Activated naive CD8-positive, alpha-beta T cell treated with anti-CD3 and anti-CD28 coated beads, Interleukin-2, amount 10 ng/mL, durations not matched to agents 7 days and 5 days (primary cell): ENCODE measurements at places on chromosomes 16 and 17.

DNA sequence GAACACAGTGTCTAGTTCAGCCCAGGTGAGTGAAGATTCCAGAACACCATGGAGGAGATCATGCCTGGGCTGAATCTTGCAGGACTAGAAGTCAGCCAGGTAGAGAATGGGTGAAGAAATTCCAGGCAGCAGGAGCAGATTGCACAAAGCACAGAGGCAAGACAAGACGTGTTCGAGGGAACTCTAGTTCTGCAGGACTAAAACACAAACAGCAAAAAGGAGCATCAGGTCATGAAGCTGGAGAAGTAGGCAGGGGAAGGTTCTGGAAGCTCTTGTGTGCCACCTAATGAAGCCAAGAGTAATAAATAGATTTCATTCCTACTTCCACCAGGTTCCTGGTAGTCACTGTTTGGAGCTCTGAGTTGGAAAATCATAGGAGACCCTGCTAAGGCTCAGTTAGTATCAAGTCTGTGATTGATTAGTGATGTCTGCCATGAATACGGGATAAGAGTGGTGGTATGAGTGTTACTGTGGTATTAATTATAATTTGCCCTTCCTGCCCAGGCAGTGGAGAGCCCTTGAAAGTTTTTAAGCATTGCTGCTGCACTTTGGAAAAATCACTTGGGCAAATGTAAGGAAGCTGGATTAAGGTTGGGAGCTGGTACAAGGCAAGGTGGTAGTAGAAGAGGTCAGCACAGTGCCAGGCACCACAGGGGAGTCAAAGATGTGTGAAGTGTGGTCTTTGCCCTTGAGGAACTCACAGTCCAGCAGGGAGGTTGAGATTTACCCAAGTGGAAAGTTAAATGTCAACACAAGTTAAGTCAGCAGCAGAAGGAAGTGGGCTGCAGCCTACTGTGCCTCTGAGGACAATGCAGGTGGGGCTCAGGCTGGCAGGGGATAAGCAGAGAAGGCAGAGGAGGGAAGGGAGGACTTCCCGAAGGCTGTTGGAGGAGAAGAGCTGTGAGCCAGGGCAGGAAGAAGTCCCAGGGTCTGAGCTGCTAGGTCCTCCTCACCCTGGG lies 13.5 kb upstream of the FOXN1 start:
- DNase-seq = no peak

GRCh38 chr16:35560637-35560984 lies 2101.2 kb downstream of the TP53TG3F start:
- no peak for DNase-seq

DNA sequence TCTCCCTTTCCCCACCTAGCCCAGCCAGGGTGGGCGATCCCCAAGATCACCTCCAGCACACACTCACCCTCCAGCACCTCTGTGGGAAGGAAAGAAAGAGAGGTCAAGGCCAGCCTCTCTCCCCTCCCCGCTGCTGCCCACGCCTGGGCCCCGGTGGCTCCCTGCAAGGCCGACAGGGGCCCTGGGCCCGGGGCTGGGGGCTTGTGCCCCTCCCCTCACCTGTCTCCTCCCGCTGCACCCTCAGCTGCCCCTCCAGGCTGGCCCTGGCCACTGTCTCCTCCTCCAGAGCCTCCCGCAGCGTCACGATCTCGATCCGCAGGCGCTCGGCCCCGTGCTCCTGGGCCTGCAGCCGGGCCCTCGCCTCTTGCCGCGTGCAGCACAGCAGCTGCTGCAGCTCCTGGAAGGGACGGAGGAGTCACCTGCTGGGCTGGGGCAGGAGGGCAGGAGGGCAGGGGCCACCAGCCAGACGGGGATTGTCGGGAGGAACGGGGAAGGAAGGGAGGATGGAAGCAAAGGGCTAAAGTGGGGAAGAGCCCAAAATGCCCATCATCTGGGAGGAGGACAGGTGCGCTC lies 19.2 kb downstream of the RABEP2 start:
- DNase-seq = no peak

DNA sequence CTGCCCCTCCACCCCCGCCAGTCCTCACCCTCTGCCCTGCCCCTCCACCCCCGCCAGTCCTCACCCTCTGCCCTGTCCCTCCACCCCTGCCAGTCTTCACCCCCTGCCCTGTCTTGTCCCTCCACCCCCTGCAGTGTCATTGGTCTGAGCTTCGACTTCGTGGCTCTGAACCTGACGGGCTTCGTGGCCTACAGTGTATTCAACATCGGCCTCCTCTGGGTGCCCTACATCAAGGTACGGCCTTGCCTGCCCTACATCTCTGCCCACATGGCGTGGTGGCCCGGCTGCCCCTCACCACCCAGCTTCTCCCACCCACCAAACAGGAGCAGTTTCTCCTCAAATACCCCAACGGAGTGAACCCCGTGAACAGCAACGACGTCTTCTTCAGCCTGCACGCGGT lies 12.0 kb downstream of the TAX1BP3 start:
- no peak for DNase-seq

DNA sequence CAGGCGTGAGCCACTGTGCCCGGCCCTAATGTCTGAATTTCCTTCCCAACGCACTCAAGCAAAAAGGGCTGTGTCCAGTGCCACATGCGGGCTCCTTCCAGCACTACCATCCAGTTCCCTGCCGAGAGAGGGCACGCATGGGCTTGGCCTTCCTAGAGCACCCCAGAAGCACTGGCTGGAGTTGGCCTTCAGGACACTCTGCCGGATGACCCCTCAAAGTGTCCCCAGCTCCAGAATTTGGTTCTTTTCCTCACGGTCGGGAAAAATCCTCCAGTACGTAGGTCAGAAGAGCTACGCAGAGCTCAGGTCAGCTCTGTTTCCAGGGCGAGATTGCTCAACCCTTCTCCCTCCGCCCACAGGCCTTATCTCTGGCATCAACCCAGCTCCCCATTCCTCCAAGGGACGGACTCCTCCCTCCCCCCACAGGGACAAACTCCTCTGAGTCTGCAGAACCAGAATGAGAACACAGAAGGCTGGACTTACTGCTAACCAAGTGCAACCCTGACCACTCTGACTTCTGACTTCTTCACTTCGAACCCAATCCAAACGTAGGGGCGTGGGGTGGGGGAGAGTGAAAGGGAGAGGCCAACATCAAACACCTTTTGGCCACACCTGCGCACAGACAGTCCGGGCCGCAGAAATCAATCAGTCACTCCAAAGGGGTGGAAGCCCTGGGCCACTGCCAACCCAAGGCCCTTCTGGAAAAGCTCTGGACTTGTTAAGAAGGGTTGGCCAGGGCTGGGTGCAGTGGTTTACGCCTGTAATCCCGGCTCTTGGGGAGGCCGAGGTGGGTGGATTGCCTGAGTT lies 3.6 kb downstream of the CDC42EP4 start:
- no peak for DNase-seq

GRCh38 chr16:85146922-85147651 lies 34.8 kb upstream of the CIBAR2 start:
- no peak for DNase-seq

GRCh38 chr16:24668481-24669061 lies 60.9 kb upstream of the TNRC6A start:
- DNase-seq = no peak

- DNase-seq = no peak
Measured at GRCh38 chr16:4334724-4335495, 16.2 kb downstream of the PAM16 start.

- DNase-seq = no peak
Measured at GRCh38 chr17:82035956-82036633, 1.4 kb downstream of the DCXR start.

- no peak for DNase-seq
Measured at GRCh38 chr17:79401704-79402674, 208.9 kb downstream of the RBFOX3 start.

DNA sequence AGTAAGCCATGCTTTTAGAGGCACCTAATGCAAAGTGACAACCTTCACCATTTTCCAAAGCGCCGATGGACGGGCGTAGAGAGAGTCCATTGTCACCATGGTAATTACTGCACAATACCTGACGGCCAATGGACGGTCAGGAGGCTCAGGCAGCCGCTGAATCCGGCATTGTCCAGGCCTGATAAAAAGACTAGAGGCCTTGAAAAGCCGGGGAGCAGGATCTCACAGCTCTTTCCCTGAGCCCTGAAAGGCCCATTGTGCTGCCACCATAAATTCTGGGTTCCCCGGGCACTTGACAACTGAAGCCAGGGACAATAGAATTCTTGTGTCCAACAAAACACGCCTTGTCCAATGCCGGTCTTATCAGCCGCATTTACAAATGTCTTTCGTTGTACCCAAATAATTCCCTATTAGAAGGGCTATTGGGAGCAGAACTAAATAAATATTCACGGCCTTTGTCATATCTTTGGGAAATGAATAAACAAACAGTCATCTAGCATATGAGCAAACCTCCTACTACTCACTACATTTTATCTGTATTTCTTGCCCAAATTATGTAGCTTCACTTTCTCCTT lies 62.4 kb downstream of the CDH11 start:
- no peak for DNase-seq

DNA sequence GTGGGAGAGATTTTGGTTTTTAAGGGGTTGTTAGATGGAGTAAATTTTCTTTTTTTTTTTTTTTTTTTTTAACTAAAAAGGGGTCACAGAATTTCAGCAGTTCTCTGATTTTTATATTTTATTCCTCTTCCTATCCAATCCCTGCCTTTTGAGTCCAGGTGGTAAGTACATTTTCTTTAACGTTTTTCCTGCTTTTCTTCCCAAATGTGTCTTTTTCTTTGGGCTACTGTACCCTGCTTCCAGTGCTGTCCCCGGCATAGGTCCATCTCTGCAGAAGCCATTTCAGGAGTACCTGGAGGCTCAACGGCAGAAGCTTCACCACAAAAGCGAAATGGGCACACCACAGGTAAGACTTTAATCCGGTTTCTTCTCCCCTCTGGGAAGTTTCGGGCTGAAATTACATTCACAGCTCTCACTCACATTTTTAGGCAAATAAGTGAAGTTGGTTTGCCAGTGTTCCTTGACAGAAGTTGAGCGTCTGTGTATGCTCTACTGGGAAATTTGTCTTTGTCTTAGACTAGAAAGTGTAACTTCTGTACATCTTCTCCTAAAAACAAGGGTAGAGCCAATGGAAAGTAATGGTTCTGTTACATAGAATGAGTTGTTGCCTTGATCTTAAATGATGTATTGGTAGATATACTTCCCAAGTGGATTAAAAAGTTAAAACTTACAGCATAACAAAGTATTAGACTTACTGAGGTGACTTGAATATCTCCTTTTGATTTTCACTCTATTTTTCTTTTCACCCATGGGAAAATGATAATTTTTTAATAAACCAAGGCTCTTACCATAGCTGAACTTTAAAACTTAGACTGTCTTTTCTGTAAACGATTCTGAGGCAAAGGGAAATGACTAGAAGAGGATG lies 54.5 kb downstream of the TUBD1 start:
- no peak for DNase-seq

DNA sequence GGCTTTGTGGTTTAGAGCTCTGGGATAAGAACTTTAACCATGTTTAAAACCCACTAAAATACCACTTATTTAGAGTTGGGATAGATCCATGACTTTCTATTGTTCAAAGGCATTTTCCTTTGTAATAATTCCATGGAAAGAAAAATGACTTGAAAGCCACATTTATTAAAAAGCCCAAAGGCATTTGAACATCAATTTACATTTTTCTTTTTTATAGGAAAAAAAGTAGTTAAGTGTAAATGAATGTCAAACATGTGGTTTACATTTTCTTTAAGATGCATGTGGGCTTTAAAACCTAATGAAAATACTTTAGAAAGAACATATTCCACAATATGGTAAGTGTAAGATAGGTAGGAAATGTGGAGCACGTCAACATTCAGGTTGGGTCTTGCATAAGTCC lies 443.2 kb downstream of the TOX3 start:
- no peak for DNase-seq
